SK-N-DZ (cell line): ENCODE measurements at places on chromosomes 3 and 15.

DNA sequence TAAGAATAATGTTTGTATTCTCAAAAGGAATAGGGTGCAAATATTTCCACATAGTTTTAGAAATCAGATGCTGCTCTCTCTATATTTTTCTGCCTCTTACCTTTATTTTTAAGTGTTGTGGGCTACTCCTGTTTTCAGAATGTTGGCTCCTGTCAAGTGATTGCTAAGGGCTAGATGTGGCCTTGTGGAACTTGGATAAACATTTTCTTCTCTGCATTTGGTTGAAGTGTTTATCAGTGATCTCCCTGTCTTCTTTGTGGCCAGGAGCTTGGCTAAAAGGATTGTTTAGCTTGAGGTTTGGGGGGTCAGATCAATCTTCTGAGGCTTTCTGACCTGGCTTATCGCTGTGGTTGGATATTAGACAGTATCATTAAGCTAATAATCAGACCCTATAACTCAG is 112.6 kb downstream of the TCF12 start:
- DNase-seq: peak; percentile 15

GRCh38 chr15:51765751-51766150 is 14.4 kb downstream of the TMOD2 start:
- no peak for DNase-seq

DNA sequence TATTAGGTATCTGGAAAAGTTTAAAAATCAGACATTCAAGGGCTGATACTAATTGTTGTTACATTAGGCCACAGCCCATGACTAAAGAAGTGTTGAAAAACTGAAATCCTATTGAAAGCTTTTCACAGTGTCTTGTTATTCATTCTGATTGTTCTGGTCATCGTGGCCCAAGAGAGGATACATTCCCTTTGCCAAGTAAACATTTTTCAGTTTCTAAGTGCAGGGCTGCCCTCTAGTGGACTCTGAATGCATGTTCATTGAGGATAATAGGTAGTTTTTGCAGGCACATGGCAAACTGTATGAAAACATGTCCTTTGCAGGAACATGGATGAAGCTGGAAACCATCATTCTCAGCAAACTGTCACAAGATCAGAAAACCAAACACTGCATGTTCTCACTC is 181.1 kb downstream of the MYRIP start:
- DNase-seq: peak; percentile 36

DNA sequence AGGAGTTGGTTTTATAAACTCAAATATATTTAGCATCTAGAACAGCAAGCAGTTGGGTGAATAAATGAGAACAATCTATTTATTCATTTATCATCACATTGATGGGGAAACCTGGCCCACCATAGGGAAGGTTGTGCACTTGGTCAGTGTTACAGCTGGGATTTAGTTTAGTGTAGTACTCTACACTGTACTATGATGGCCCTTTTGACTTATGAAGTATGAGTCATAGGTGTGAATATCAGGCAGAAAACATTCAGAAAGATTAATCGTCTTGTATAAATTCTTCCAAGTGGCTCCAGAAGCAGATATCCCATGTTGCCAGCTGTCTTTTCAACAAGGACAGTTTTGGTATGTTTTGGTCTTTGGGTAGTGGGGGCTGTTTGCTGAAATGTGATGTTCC is 38.0 kb downstream of the BBS4 start:
- DNase-seq: no peak

DNA sequence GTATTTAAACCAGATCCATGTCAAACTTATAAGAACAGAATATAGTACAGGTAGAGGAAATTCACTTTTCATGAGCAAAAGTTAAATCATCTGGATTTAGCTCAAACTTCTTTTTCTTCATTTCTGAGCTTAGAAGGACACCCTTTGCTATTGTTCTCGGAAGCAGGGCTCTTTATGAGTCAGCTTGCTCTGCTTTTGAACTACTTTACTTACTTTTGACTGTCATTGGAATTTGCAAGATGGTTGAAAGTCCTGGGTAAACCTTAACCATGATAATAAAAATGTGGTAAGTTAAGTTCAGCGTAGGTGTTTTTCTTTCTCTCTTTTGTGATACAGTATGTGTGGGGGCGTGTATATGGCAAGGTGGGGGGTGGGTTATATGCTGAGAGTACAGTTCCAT is 312.7 kb upstream of the DPH6 start:
- DNase-seq: no peak

- no peak for DNase-seq
These were observed 9.0 kb downstream of the NIPA1 start for GRCh38 chr15:22795206-22796063.

DNA sequence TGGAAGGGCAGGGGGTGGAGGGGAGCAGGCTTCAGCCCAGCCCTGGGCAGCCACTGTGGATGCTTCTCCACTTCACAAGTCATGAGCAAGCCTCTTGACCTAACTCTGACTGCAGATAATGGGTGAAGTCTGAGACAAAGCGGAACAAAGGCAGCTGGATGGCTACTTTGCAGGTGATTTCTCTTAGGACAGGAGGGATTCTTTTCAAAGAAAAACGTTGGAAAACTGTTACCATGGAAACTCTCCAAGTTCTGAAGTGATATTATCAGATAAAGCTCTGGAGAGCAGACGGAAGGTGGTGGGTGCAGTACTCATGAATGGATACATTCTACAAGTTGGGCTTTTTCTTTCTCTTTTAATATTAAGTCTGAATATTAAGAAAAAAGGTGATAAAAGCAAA is 254.2 kb upstream of the SLCO3A1 start:
- peak; percentile 68 for DNase-seq

GRCh38 chr3:180802837-180803236 is 109.6 kb upstream of the FXR1 start:
- no peak for DNase-seq

DNA sequence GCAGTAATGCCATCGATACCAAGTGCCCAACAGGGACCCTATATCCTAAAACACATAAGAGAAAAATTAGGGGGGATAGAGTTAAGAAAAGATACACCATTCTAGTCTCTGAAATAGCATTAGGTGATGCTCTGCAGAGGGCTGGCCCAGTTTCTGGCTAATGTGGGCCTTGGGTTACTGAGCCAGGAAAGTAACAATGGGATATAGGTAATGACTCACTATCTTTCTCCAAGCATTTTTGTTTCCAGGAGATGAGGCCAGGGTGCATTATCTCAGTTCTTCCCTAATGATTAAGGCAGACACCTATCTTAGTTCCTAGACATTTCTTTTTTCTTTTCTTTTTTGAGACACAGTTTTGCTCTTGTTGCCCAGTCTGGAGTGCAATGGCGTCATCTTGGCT is 50.0 kb downstream of the PRKAR2A start:
- DNase-seq: no peak

GRCh38 chr15:40192942-40193341 is 32.1 kb downstream of the BUB1B start:
- DNase-seq: no peak

DNA sequence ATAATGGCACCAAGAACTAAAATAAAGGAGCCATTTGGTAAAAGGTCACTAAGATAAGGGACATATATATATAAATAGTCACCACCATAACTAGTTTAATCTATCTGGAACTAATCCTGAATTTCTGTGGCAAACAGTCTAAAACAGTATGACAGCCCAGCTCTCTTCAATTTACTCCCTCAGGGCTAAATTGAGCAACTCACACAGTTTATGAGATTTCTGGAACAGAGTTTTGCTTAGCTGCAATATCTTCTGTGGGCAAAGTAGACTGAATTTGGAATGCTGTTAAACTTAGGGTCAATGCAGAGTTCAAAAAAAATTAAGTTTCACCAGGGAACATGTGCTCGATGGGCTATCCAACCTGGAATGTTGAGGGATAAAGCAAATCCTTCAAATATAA is 70.1 kb upstream of the VEPH1 start:
- no peak for DNase-seq
